ENCODE measurements at places on chromosomes 7 and 10.

DNA sequence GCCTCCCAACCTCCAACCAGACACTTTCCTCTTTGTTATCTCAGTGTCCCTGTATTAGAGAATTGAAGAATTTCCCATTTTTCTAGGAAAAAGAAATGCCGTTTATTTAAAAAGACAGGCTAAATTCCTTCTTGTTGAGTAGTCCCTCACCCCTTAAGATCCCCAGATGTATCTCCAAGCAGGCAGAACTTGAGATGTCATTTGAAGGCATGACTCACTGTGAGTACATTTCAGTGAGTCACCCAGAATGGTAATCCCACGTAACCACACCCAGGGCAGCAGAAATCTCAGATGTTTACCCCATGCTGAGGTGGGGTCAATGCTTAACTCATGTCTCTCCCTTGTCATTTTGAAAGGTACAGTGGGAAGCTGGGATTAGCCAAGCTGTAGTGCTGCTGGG, 4.4 kb downstream of the ZNF655 start:
- DNase-seq = peak; percentile 97

- DNase-seq = no peak
Measured at GRCh38 chr10:44341886-44342285, 43.0 kb downstream of the CXCL12 start.

DNA sequence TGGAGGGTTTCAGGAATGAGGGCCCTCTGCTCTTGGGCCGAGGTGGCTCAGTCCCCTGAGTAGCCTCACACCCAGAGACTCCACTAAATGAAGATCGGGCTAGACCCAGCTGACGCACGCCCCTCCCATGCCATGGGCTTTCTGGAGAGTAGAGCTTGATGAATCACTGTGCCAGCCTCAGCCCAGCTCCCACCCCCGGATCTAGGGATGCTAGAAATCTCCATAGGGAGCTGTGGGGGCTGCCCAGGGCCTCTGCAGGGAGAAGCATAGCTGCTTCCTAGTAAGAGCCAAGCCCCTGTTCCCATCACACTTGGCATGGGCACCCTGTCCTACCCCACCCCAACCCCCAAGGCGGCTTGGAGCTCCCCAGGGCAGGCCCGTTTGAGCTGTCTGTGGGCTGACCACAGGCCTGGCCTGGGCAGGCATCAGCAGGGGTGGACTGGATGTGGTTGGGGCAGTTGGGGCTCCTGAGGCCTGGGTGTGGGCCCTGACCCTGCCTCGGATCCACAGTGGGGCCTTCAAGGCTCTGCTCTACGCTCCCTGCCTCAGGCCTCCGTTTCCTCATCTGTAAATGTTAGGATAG, 121.2 kb downstream of the ZMIZ1 start:
- no peak for DNase-seq

DNA sequence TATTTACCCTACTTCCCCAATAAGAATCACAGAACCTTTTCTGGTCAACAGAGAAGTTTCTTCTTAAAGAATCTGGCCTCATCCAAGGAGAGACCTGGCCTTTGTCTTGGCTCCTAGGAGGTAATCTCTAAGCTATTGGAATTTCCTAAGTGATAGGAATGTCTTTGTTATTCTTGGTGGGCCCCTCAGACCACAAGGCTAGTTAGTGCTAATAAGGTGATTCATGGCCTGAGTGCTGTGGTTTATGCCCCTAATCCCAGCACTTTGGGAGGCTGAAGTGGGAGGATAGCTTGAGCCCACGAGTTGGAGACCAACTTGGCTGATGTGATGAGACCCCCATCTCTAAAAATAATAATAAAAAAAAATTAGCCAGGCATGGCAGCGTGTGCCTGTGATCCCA, 60.0 kb upstream of the CYP2C18 start:
- DNase-seq = no peak

- no peak for DNase-seq
Measured at GRCh38 chr10:78382047-78382446, 348.4 kb downstream of the RPS24 start.

- no peak for DNase-seq
Measured at GRCh38 chr7:14374336-14374735, 384.9 kb upstream of the ETV1 start.
